H1 (cell line): ENCODE measurements at places on chromosomes 12 and 14. TPM values are rescaled to one million over a fixed set of nuclear protein-coding genes. Genes with fewer than 3 reads are reported as not detected.

KLRF2 gene
- total RNA-seq = not detected in 2 replicates

DNA sequence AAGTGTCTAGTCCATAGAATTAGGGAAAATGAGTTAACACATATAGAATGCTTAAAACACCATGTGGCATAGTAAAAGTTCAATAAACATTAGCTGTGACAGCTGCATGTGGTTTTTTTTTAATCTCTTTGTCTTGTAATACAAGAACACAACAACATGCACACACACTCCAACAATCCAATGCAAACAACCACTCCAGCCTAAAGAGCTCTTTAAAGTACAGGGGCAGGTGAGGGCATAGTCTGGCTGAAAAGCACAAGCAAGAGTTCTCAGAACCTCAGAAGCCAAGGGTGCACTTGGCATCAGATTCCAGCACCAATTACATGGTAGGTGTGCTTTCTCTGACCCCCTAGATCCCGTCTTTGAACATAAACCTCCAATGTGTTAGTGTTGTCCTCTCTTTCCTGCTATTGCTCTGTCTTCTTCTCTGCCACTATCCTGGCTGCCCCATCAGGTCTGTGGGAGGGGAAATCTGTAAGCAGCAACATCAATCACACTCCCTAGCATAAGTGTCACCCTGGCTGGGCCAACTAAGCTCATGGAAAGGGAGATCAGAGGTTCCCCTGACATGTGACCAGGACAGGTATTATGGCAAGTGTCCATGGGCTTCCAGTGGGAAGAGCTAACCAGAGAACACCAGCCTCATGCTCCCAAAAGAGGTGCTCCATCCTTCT is 91.0 kb downstream of the SLC8A3 start:
- no peak for DNase-seq

DNA sequence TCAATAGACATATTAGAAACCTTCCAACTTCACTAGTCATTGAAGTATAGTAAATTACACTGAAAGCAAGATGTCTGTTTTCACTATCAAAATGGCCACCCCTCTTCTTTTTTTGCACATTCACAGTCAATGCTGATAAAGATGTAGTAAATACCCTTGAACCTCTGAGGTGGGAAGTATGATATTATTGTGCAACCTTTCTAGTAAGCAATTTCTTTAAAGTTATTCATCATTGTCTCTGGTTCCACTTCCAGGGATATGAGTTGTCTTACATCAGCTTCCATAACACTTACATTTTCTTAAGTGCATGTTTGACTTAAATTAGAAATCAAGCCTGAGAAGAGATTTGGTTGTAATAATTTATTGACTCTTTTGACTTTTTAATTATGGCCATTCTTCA is 453.9 kb upstream of the MGAT4C start:
- no peak for DNase-seq

DNA sequence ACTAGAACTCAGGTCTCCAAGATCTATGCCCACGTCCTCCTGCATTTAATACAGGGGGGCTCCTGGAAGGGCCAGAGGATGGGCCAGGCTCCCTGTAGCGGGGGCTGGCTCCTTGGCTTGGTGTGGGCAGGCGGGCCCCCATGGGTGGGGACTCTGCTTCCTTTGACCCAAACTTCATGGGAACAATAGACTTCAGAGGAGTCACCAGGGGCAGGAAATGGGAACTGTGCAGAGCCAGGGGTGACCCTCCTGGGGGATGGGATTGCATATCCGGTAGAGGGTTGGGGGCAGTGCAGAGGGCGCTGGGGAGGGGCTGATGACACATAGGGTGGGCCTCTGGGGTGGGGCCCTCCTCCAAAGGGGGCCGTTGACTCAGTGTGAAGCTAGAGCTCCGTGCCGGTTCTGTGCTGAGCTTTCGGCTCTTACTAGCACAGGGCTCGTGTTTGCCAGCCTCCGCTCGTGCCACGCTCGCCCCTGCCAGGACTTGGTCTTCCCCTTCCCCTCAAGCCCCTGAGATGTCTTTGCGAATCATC is 4.6 kb downstream of the TEAD4 start:
- peak; percentile 78 for DNase-seq

- no peak for DNase-seq
Measured at GRCh38 chr14:105357626-105358025, 40.7 kb upstream of the TEX22 start.

GRCh38 chr14:76012354-76012753 is 26.8 kb downstream of the IFT43 start:
- DNase-seq = no peak

DNA sequence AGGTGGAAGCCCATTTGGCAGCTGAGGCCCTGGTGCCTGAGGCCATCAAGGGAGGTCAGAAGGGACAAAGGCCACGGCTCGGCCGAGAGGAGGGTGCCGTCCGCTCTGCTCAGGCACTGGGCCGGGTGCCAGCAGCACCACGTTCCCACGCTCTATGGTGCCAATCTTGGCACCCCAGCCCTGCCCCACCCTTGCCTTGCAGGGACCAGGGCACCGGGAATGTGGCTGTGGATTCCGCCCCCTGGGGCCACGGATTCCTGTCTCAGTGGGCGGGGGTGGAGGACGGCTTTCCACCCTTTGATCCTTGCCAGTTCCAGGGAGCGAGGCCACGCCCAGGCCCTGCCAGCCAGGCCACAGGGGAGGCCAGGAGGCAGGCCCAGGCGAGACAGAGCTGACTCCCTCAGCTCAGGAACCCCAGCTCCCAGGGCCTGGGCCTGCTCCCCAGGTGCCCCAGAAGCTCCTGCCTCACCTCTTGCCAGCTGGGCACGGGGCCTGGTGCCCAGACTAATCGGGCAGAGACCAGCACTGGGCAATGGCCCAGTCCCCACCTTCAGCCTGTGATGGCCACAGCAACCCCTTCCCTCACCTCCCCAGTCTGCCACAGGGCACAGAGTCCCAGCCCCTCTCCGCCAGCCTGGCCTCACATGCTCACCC is 26.4 kb upstream of the GPR132 start:
- DNase-seq = no peak

DNA sequence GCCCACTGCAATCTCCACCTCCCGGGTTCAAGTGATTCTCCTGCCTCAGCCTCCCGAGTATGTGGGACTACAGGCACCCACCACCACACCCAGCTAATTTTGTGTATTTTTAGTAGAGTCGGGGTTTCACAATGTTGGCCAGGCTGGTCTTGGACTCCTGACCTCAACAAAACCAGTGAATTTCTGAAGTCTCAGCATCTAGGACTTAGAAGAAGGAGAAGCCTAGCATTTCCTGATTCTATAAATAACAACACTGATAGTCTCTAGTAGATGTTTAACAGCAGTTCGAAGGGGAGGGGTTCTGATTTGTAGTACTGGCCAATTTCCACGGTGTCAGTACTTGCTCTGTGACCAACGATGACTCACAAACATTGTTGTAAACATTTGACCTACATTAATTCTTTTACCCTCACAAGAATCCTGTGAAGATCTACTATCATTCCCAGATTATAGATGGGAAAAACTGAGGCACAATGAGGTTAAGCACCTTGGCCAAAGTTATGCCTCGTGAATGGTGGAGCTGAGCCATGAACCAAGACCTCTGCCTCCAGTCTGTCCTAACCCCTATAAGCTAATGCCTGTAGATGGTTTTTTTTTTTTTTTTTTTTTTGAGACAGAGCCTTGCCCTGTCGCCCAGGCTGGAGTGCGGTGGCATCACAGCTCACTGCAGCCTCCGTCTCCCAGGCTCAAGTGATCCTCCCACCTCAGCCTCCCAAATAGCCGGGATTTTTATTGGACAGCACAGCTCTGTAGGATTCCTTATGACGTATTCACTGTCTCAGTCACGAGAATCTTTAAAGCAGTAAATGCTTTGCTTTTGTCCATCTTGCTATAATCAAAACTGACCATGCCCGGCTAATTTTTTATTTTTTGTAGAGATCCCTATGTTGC is 5.2 kb downstream of the P2RX4 start:
- no peak for DNase-seq
